NCI-H1417 treated with DMSO at 0.1 percent for 48 hours (cell line): ENCODE measurements at places on chromosomes 4 and X.

- no peak for DNase-seq
Measured at GRCh38 chr4:73414936-73415271, 10.8 kb downstream of the ALB start.

- DNase-seq = no peak
Measured at GRCh38 chr4:85500110-85500867, 25.3 kb downstream of the ARHGAP24 start.

DNA sequence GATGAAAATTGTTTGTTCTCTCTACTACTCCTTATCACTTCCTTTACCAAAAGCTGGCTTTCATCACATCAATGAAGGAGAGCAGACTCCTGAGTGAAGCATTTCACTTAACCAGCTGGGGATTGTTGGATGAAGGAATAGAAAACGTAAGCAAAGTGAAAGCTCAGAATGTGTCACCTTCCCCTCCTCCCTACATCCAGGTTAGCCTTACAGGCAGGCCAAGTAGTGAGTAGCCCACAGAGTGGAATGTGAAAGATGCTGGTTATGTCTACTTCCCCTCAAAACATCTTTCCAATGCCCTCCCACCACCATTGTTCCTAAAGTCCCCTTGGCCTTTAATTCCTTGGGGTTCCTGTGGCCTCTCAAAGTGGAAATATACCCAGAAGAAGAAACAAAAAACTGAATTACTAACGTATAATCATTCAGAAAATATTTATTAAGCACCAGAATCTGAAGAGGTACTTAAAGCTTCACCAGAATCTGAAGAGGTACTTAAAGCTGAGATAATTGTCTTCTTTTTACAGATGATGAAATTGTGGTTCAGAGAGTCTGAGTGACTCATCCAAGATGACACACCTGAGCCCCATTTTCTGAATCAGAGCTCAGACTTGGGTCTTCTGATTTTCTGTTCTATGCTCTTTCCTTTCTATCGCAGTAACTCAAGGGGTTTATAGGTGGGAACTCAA, 6.5 kb downstream of the P2RY4 start:
- no peak for DNase-seq

GRCh38 chrX:52378870-52379269, 10.0 kb downstream of the XAGE2 start:
- no peak for DNase-seq

DNA sequence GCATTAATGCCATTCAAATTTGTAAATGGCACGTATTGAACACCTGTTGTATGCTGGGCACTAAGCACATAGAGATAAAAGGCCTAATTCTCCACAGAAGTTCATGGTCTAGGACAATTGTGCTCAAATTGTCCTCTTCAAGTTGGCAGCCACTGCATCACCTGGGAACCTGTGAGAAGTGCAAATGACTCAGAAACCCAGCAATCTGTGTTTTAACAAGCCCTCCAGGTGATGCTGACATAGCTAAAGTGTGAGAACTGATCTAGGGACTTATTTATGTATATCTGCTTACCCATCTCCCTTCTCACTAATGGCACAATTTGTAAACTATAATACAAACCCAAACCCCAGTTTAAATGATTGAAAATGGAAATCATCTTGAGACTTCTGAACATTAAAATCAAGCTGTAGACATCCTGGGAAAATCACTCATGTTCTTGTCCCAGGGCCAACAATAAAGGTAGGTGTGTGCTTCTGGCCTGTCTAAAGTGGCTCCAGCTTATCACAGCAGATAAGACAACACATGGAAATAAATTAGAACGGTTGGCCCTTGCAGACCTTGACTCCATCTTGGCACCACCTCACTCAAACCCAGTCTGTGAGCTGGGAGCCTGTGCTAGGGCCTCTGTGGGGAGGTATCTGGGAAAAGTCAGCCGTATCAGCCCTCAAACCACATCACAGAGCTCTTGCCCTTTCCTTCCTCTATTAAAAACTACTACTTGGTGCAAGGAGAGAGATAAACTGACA, 46.8 kb downstream of the UCHL1 start:
- no peak for DNase-seq

GRCh38 chrX:48726596-48726995, 30.1 kb downstream of the SUV39H1 start:
- DNase-seq = no peak

DNA sequence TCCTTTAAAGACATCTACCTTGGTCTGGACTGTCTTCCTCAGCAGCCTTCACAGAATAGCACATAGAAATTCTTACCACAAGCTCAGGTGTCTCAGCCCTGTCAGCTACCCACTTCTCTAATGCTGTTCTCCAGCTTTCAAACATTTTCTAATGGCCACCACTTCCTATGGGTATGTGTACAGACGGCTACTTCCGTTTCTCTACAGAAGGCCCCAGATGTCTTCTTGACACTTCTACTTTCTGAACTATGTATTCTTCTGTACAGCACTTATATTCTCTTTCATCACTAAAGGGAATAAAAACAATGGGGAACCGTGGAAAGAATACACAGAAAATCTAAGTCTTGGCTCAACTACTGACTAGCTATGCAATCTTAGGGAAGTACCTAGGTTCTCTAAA, 13.3 kb downstream of the OPHN1 start:
- no peak for DNase-seq

- DNase-seq = no peak
Measured at GRCh38 chrX:31715675-31716074, 643.8 kb upstream of the FTHL17 start.

- no peak for DNase-seq
Measured at GRCh38 chr4:137310593-137311490, 221.5 kb downstream of the PCDH18 start.

- no peak for DNase-seq
Measured at GRCh38 chrX:9349572-9350494, 115.0 kb upstream of the TBL1X start.

- DNase-seq = no peak
Measured at GRCh38 chrX:119042996-119043395, 29.8 kb upstream of the CT47C1 start.

DNA sequence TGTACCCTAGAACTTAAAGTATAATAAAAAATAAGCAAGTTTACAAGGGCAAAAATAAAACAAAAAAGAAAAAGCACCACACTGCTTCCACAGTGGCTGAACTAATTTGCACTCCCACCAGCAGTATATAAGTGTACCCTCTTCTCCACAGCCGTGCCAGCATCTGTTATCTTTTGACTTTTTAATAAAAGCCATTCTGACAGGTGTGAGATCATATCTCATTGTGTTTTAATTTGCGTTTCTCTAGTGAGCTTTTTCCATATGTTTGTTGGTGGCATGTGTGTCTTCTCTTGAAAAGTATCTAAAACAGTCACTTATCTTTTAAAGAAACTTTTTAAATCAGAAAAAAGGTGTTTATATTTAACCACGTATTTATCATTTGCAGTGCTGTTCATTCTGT, 71.3 kb downstream of the NFKB1 start:
- no peak for DNase-seq

GRCh38 chrX:45745479-45745878, 544.8 kb upstream of the DIPK2B start:
- DNase-seq = no peak

DNA sequence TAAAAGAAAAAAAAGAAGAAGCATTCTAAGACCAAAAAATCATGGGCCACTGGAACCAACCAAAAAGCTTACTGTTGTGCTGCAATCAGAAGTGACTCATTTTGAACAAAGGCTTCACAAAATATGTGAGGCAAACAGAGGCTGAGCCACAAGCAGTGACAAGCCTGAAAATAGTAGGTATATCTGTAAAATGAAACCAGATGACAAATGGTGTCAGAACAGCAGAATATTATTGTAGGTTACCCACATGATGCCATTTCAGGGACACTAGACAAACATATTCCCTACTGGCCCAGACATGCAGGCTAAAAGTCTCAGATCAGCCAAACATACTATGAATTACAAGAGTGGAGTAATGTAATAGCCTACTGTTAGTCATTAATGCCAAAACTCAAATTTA, 1301.8 kb upstream of the DIAPH2 start:
- DNase-seq = no peak

- no peak for DNase-seq
Measured at GRCh38 chr4:35963383-35963782, 280.9 kb downstream of the ARAP2 start.

GRCh38 chrX:30275498-30275897, 28.6 kb downstream of the MAGEB1 start:
- DNase-seq = no peak

- no peak for DNase-seq
Measured at GRCh38 chr4:135238940-135239339, 1037.4 kb upstream of the PABPC4L start.

GRCh38 chr4:181078196-181078595, 1165.0 kb upstream of the TENM3 start:
- no peak for DNase-seq

- DNase-seq = no peak
Measured at GRCh38 chrX:28158019-28158777, 176.9 kb upstream of the DCAF8L1 start.

DNA sequence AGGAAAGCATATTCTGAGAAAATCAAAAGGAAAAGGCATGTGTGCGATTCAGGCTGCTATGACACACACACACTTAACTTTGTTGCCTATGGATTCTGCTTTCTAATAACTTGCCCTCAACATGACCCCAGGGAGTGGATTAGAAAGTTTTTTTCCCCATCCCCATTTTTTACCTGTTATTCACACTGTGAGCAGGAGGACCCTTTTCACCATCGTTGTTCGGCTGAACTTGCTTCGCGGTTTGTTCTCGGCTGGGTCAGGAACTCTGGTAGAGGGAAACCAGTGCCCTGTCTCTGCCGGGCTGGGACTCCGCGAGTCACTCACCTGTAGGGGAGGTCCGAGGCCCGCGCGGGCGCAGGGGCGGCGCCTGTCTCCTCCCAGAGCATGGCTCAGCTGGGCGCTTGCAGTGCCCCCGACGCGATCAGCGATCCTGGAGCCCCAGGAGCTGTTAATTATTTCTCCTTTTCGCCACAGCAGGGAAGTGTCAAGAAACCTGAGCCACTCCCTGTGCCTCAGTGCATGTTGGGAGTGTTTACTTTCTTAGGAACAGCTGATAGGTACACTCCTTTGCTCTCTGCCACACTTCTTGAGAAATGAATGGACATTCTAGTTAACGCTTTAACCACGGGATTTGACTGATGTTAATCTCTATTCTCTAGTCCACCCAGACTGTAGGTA, at the start of gene RASSF6:
TSS of gene RASSF6 (minus strand) at position 322 of the 678 bp plus-strand sequence. CDS start 8,641 bp downstream, outside the sequence.
- DNase-seq = peak; percentile 26

GRCh38 chr4:147015491-147015890, 69.8 kb upstream of the TTC29 start:
- no peak for DNase-seq

DNA sequence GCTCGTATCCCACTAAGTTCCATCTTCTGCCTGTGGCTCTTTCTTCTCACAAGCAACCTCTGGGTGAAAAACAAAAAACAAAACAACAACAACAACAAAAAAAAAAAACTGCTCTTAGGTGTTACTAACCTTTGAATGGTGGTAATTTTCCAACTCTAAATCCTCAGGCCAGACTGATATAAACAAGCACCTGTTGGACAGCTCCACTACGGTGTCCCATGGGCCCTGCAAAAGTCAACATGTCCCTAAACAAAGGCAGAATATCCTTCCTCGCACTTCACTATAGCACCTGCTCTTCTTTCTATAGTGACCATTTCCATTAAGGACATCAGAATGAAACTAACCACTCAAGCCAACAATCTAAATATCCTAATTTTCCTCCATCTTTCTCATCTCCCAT, 54.6 kb upstream of the PARM1 start:
- DNase-seq = no peak

DNA sequence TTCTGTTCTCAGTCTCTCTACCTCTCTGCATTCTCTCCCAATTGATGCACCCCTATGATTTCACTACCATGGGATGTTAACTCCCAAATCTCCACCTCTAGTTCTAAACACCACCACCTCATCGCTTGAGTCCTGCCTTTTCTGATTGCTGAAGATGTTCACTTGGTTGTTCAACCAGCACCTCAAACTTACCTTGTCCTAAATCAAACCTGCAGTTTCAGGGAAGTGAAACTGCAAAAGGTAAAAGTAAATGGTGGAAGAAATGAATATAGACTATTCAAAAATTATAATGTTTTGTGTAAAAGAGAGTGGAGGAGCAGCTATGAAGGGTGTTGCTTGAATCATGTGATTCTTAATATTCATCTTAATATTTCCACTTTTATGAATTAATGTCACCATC, 91.0 kb downstream of the PDE5A start:
- DNase-seq = no peak

DNA sequence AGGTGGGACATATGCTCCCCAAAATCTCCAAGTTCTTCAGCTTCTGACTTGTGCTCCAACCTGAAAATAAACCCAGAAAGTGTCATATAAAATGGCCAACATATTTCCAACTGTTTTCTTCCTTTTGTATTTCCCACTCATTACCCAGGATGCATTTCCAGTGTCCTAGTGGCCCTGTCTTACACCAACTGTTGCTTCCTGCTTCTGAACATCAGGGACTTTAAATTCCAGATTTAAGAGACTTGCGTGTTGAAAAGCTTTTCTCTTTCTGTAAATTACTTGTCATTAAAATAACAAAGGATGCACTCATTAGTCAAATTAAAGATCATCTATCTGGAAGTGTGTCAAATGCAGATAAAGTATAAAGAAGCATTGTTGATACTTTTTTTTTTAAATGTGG, 19.9 kb downstream of the MID1 start:
- DNase-seq = no peak

DNA sequence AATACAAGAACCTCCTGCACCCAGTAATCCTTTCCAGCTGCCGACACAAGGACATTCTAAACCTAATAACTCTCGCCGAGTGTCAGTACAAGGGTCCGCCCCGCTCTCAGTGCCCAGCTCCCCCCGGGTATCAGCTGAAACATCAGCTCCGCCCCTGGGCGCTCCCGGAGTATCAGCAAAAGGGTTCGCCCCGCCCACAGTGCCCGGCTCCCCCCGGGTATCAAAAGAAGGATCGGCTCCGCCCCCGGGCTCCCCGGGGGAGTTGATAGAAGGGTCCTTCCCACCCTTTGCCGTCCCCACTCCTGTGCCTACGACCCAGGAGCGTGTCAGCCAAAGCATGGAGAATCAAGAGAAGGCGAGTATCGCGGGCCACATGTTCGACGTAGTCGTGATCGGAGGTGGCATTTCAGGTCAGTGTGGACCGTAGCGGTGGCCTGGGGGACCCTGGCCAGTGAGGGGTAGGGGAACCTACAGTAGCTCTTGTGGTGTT, at the start of gene MAOA:
TSS of gene MAOA (plus strand) at position 295 of the 490 bp plus-strand sequence. CDS start at position 338, 43 bp downstream.
- no peak for DNase-seq

DNA sequence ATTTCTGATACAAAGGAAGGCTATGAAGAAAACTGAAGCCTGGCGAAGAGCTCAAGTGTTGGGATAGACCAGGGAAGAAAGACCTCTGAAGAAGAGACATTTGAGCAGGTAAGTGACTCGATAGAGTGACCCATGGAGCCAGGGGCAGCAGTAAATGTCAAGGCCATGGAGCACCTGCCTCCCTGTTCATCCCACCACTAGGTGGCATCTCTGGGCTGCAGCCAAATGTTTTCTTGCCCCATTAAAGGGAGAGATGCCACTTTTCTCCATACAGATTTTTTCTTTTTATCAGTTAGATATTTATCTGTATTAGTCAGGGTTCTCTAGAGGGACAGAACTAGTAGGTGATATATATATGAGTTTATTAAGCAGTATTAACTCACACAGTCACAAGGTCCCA, 4.9 kb upstream of the ZNF81 start:
- no peak for DNase-seq
